ENCODE measurements at places on chromosomes 16 and 17.

GRCh38 chr16:64149756-64150155 lies 972.1 kb downstream of the CDH11 start:
- DNase-seq: no peak

GRCh38 chr17:82837586-82838320 lies 2.1 kb downstream of the ZNF750 start:
- no peak for DNase-seq

DNA sequence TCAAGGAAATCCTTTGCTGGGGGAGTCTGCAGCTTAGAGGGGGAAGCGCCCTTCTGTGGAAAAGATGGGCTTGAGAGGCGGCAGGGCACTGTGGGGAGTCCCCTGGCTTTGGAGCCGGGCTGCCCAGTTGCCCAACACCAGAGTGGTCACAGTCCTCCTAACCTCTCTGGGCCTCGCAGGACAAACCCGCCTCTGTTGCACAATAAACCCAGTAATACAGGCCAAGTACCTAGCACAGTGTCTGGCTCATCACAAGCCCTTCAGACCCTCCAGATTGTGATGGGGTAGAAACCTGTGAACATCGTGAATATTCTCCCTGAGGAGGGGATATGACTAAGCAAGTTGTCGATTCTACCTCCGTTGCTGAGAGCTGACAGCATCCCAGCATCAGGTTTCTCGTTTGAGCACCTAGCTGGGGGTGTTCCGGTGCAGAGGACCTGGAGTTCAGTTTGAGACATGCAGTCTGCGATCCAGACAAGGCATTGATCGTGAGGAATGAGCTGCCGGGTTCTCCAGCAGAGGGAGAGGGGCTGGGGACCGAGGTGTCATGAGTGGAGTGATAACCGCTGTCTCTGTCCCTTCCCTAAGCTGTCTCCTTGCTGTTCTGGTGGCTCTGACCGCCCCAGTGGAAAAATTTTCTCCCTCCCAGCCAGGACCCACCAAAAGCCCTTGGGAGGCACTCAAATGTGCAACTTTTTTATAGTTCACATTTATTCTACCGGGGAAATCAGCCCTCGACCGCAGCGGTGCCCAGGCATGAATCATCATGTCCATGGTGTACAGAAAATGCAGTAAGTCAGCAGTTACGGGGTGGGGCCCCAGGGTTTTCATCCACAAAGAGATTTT lies 161.9 kb downstream of the WSCD1 start:
- no peak for DNase-seq

- DNase-seq: no peak
Observed at GRCh38 chr17:80839970-80840369, 151.7 kb upstream of the CHMP6 start.

- no peak for DNase-seq
Observed at GRCh38 chr17:78110363-78111015, 18.1 kb downstream of the TMC6 start.

- no peak for DNase-seq
Observed at GRCh38 chr17:38925263-38925995, at the start of gene LASP1NB. Gene LASP1NB, plus strand, starts transcription at chr17:38925614.

GRCh38 chr16:53605831-53606400 lies 97.7 kb downstream of the RPGRIP1L start:
- no peak for DNase-seq

GRCh38 chr17:64500487-64500859 lies 3.6 kb upstream of the POLG2 start:
- DNase-seq: no peak

DNA sequence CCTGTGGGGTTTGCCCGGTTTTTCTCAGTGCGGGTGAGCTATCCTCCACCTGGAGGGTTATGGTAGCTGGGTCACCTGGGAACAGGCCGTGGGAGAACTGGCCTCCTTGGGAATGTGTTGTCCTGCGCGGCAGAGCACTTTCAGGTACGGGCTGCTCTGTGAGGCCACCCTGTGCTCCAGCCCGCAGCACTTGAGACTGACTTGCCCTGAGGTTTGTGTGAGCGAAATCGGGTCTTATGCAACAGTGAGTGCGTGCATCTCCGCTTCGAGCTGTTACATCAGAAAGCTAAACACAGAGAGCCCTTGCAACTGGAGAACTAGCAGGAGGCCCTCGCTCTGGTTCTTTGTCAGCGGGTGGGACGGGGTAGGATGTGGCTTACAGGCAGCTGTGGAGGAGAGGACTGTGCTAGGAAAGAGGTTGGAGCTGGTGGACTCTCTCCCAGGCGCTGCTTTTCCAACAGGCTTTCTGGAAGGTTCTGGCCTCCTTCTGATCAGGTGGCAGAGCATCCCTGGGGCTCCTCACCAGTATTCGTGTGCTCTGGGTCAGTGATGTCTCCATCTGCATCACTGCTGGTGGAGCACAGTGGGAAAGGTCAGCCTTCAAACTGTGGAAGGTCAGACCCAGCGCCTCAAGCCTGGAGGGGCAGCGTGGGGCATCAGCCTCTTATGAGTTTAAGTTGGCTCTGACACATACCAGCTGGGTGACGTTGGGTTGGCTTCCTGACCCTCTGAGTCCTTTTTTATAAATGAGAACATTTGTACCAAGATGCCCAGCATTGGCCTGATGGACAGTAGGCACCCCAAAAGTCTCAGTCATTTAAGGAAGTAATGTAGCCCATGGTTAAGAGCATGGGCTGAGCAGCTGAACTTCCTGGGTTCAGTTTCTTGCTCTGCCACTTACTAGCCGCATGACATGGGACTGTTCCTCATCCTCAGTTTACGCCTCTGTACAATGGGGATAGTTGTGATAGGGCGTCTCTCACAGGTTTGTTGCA lies 76.3 kb downstream of the KSR1 start:
- peak; percentile 80 for DNase-seq

DNA sequence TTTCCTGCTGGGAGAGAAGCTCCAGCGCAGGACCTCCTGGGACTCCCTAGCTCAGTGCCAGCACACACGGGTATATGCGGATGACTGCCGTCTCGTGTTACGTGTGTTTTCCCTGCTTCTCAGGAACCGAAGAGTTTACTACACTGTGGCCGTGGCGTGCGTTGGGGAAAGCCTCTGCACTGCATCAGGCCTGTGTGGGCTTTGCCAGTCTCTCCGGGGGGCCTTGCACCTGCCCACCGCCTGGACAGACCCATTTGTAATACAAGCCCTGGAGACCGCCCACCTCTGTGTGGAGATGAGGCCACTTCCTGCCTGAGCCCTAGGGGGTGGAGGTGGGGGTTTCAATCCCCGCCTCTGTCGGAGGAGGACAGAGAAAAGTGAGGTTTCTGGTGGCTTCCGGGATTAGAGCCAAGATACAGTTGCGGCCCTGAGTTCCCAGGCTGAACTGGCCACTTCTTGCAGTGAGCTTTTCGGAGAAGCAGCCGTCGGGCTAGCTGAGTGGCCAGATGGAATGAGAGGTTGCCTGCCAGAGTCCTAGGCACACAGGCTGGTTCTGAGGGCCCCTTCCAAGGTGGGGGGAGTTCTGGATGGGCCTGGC lies 43.4 kb upstream of the GSE1 start:
- DNase-seq: peak; percentile 93

- peak; percentile 71 for DNase-seq
Observed at GRCh38 chr17:39270923-39271322, 45.2 kb upstream of the STAC2 start.

DNA sequence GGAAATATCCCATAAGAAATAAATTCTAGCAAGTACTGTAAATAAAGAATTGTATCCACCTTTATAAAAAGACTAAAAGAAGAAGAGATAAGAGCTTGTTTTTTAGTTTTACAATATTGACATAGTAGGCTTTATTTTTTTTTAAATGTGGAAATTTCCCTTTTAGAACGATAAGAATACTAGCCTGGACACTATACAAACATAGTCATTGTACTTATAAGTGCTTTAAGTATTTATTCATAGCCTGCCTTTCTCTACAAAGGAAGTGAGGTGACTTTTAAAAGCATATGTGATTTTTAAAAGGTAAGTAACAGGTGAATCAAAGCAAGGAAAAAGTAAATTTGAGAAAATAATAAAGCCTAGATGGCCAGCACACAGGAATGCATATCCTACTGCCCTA lies 17.7 kb downstream of the TOX3 start:
- DNase-seq: no peak

GRCh38 chr16:15996432-15997109 lies 47.2 kb downstream of the ABCC1 start:
- no peak for DNase-seq

GRCh38 chr17:13316657-13317056 lies 285.1 kb downstream of the HS3ST3A1 start:
- DNase-seq: no peak

- DNase-seq: no peak
Observed at GRCh38 chr16:76748461-76749348, 442.3 kb upstream of the MON1B start.

All from hematopoietic multipotent progenitor cell treated with erythropoietin and hydrocortisone succinate and interleukin-3 and kit ligand, for 6 days (in vitro differentiated cells).